ENCODE measurements at places on chromosomes 1 and 21.

DNA sequence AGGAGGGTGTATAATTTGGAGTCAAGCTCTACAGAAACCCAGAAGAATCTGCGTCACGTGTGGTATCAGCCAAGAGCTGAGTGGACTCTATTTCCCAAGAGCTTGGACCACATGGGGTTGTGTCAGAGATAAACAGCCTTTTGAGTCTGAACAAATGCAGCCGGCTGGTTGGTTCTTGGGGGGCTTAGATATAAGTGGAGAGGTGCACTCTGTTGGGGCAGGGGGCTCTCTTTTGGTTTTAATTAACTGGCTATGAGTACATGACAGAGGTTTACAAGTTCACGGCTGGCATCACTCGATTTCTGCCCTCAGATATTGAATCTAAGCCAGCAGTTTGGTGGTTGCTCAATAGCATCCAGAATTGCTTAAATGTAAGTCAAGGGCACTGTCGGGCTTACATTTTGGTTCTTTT lies 501 bp upstream of the MRAP start:
- DNase-seq: no peak

DNA sequence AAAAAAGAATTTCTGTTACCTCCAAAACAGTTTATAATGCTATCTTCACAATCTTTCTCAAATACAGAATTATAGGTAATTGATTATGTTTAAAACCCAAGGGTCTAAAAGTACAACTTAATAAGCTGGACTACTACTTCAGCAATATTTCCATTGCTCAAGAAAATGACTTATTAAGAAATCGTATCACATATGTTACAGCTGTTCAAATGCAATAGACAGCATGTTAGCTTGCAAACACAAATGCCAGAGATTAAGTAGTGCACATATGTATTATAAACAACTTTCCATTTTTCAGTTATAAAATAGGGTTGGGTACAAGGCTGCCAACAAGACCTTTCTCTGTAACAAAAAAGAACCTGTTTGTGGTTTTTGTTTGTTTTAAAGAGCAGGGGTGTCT lies 211.0 kb upstream of the DMRTA2 start:
- DNase-seq: no peak

DNA sequence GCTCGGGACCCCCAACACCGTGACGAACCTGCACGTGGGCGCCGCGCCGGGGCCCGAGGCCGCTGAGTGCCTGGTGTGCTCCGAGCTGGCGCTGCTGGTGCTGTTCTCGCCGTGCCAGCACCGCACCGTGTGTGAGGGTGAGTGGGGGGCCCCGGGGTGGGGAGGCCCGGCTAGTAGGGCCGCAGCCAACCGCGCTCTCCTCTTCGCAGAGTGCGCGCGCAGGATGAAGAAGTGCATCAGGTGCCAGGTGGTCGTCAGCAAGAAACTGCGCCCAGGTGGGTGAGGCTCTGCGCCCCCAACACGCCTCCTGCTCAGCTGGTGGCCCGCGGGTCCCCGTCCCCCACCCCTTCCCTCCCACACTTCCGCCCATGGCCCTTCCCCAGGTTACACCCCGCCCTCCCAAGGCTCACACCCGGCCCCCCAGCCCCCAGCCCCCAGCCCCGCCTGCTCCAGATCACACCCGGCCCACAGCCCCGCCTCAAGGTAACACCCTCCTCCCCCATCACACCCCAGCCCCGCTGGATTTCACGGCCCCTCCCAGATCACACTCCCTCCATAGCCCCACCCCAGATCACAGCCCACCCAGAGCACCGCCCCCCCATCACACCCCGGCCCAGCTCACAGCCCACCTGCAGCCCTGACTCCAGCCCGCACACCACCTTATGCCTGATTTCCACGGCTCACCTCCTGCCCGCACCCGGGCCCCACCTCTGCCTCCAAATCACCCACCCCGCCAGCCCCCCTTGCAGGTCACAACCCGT lies 2.4 kb upstream of the MMP23B start:
- DNase-seq: peak; percentile 76

DNA sequence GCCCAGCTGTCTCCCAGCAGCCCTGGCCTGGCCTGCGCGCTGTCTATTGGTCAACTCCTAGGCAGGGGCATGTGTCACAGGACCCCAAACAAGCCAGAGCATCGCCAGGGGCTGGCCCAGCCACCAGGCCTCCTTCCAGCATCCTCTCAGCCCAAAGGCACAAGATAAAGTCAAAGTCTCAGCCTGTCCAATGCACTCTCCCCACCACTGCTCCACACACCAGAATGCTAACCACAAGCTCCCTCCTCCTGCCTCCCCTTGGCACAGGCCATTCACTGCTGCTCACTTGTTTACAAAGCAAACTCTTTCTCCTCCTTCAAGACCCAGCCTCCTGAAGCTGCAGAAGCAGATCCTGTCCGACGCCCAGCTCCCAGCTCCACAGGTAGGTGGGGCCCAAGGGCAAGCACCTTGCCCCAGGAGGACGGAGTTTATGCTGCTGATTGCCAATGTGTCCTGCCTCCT lies 133.4 kb downstream of the DMRTB1 start:
- no peak for DNase-seq

DNA sequence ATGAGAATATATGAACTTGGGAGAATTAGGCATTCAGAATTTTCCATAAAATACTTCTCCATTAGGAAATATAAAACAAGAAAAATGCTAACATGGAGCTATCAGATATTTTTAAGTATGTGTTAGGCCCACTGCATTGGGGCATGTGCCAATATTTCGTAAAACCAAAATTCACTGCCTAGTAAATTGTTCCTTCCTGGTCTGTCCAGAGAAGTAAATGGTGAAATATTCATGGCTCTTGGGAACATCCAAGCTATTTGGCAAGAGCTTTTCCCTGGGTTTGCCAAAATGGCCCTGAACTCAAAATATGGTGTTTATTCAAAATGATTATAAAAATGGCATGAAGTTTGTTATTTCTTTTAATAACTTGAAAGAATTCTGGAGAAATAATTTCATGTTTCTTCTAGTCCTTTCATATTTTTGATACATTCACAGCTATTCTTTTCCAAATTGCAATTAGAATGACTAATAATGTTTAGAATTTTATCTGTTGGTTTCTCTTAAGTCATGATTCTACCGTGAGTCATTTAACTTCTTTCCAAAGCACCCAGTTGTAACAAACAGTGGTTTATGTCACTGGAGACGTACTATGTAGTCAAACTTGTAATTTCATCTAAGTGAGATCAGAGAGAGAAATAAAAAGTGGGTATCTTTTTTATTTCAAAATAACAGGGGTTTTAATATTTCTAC lies 25.7 kb upstream of the SLC19A2 start:
- DNase-seq: no peak

GRCh38 chr21:16079830-16080229 lies 350.0 kb downstream of the USP25 start:
- DNase-seq: no peak

- DNase-seq: no peak
Measured at GRCh38 chr1:65762081-65762862, 30.4 kb upstream of the PDE4B start.

- DNase-seq: no peak
Measured at GRCh38 chr1:82015444-82015843, 214.7 kb downstream of the ADGRL2 start.

- no peak for DNase-seq
Measured at GRCh38 chr1:71465093-71465492, 384.3 kb upstream of the ZRANB2 start.

GRCh38 chr1:61058483-61059245 lies 23.7 kb upstream of the NFIA start:
- DNase-seq: no peak

DNA sequence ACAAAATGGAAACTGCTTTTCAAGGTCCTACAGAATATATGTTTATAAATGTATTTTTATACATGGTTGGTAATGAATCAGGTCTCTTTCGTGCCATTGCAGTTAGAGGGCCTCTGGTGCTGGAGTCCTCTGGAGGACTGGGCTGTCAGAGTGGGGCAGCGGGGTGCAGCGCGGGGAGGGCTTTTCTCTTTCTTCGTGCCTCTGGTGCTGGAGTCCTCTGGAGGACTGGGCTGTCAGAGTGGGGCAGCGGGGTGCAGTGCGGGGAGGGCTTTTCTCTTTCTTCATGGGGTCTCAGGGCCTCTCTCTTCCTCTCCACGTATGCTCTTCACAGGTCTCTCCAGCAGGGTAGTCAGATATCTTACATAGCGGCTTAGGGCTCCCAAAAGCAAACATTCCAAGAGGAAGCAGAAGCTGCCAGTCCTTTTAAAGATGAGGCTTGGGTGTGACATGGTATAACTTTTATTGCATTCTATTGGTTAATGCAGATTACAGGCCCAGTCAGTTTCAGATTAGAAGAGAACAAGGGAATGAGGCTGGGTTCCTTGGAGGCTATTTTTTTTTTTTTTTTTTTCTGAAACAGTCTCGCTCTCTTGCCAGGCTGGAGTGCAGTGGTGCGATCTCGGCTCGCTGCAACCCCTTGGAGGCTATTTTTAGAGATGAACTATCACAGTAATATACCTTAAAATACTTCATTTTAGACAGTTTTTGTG lies 13.1 kb downstream of the SDCCAG8 start:
- DNase-seq: no peak

GRCh38 chr1:100377590-100378361 lies 25.5 kb downstream of the CDC14A start:
- DNase-seq: no peak

DNA sequence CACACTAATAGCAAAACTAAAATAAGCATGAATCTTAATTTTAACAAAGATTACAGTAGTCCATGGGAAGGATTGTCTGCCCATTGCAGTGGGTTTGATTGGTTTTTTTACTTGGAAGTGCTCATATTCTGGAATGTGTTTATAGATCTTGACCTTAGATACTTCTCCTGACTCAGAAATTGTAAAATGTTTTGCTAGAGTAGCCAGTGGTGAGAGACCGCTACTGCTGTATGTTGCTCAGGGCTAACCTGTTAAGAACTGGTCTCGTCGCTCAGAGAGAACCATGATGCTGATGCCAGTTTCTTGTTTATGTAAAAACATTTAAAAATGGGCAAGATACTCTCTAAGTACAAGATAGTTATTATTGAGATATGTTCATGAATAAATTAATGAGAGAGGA lies 99.9 kb downstream of the ROR1 start:
- no peak for DNase-seq

DNA sequence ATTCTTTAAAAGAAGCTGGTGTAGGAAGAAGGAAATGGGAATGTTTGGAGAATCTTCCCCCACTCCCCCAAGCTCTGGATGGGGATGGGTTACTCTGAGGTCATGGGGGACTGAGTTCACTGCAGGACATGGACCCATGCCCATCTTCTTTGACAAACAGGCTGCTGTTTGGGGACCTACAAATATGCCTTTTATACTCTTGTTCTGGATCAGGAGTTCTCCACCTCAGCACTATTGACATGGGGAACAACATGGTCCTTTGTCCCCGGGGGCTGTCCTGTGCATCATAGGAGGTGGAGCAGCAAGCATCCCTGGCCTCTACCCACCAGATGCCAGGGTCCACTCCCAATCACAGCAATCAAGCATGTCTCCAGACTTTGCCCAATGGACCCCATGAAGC lies 365.8 kb upstream of the C1orf174 start:
- DNase-seq: no peak

DNA sequence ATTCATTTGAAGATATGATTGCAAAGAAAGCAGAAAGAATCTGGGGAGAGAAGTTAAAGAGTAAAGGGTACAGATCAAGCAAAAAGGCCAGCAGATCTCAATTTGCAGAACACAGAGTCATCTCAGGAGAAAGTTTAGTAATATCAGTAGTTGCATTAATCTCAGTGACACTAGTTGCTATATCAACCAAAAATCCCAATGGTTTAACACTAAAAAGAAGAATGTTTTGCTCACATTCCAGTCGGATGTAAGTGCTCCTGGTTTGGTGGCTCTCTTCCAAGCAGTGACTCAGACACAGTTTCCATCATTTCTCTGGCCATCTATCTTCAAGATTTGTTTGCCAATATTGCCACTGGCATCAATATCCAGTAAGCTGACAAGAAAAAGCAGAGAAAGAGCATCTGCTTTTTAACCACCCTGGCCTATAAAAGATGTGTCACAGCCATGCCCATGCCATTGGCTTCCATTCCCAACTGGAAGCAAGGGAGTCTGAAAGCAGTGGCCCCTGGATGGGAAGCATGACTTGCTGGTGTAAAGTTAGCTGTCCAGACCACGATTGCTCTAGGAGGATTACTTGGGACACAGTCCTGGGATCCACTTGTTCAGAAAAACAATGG lies 45.5 kb upstream of the AIM2 start:
- DNase-seq: no peak

- DNase-seq: no peak
Measured at GRCh38 chr1:15900662-15901279, 53.3 kb downstream of the SPEN start.

- no peak for DNase-seq
Measured at GRCh38 chr1:208000504-208000903, 89.6 kb upstream of the CD34 start.

DNA sequence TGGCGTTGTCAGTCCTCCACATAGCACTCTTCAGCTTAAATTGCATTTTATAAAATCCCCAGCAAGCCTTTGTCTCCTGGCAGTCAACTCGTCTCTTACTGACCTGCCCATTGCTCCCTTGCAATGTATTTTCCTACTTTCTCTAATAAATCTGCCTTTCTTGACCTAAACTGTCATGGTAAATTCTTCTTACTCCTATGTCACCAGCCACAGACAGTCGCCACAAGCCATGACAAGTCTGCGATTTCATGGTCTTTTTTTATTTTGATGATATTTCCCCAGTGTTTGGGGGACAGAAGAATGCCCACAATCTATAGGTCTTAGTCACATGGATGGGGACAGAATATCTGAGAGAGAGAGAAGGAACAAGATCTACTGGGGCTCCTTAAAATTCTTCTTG lies 8.4 kb downstream of the IFNAR2 start:
- DNase-seq: no peak

- no peak for DNase-seq
Measured at GRCh38 chr1:3772715-3773571, at the start of gene SMIM1. SMIM1 (plus strand) TSS chr1:3772749; CDS start chr1:3775374, 2,625 bp downstream.

DNA sequence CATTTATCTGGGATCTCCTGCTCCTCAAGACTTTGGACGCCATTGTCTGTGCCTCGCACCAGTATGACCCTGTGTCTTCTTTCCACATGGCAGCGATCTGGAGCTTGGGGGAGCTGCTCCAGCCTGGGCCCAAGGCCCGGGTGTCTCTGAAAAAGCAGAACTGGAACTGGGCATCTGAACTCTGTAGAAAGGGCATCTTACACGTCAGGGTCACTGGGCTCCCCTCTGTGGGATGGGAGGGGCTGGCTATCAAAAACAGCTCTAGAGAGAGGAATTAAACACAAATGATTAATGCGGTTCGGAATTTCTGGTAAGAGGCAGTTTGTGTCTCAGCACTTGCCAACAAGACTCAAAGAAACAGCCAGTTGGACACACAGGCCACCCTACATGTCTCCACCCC lies 16.1 kb downstream of the FCRL1 start:
- no peak for DNase-seq
